ENCODE measurements at places on chromosomes 13 and 19.
A peak's percentile ranks its signal among the peaks of the same experiment; 100 is the strongest.

- H3K36me3 ChIP-seq = peaks cover 20% of the 10 kb centered on the region
- H3K27me3 ChIP-seq = no peaks in the 10 kb centered on the region
- no peak overlapping the region for H3K4me3 ChIP-seq
- peaks cover 20% of the 10 kb centered on the region for H3K4me1 ChIP-seq
- no peak for DNase-seq
Measured at GRCh38 chr19:9622531-9622930, 1.5 kb upstream of the ZNF561 start.

GRCh38 chr13:24763596-24764275 lies at the start of gene RNF17:
RNF17 (plus strand) TSS chr13:24764169; CDS start chr13:24764204, 35 bp downstream.
- no peak within 1 kb of the TSS for H3K4me3 ChIP-seq
- H3K27ac ChIP-seq = no peak within 1 kb of the TSS
- H3K4me1 ChIP-seq = peaks cover 9% of the 10 kb centered on the region
- no peaks in the 10 kb centered on the region for H3K27me3 ChIP-seq

DNA sequence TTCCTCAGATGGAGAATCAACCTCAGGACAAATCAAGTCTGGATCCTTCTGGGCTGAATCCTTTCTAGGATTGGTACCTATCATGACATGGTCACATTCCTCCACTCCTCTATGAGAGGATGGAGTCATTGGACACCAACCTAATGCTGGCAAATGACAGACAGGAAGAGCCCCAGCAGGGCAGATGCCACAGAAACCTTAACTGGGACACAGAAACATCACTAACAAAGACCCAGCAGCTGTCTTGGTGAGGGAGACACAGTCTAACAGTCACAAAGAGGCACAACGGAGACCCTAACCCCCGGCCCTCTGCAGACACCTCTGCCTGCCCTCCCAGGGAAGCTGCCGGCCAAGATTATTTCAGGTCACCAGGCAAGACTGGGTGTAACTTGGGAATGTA lies 2.1 kb downstream of the ANKRD27 start:
- DNase-seq = no peak
- peaks cover 14% of the 10 kb centered on the region for H3K4me1 ChIP-seq
- no peaks in the 10 kb centered on the region for H3K36me3 ChIP-seq
- no peak overlapping the region for H3K27ac ChIP-seq
- H3K27me3 ChIP-seq = peaks cover 31% of the 10 kb centered on the region

GRCh38 chr13:19982447-19983043 lies 24.0 kb downstream of the ZMYM2 start:
- peak; percentile 22 for DNase-seq
- peaks cover 34% of the 10 kb centered on the region for H3K4me1 ChIP-seq
- peaks cover 8% of the 10 kb centered on the region for H3K36me3 ChIP-seq
- H3K27me3 ChIP-seq = no peaks in the 10 kb centered on the region
- peak overlapping the region; percentile 65 for H3K27ac ChIP-seq
